ENCODE measurements at places on chromosomes 12 and 14. TPM values are rescaled to one million over a fixed set of nuclear protein-coding genes. Genes with fewer than 3 reads are reported as not detected.

DNA sequence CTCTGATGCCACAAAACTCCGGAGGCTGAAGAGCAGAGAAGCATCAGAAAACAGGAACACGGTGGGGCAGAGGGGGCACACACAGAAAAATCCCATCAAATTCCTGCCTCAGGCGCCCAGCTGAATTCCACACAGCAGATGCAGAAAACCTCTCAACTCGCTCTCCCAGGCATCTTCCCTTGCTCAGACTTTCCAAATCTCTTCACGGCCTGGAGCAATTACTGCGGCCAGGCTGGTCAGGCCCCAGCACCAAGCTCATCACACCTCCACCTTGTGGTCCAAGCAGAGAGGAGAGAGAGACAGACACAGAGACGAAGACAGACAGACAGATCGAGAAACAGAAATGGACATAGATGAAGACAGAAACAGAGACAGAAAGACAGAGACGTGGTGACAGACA, 89.0 kb downstream of the NCOR2 start:
- no peak for DNase-seq

- no peak for DNase-seq
These were observed 13.0 kb downstream of the SCNN1A start for GRCh38 chr12:6362403-6362802.

GRCh38 chr12:67413577-67413976, 144.4 kb downstream of the CAND1 start:
- no peak for DNase-seq

GRCh38 chr12:89674326-89674942, 34.2 kb downstream of the ATP2B1 start:
- DNase-seq: no peak

DNA sequence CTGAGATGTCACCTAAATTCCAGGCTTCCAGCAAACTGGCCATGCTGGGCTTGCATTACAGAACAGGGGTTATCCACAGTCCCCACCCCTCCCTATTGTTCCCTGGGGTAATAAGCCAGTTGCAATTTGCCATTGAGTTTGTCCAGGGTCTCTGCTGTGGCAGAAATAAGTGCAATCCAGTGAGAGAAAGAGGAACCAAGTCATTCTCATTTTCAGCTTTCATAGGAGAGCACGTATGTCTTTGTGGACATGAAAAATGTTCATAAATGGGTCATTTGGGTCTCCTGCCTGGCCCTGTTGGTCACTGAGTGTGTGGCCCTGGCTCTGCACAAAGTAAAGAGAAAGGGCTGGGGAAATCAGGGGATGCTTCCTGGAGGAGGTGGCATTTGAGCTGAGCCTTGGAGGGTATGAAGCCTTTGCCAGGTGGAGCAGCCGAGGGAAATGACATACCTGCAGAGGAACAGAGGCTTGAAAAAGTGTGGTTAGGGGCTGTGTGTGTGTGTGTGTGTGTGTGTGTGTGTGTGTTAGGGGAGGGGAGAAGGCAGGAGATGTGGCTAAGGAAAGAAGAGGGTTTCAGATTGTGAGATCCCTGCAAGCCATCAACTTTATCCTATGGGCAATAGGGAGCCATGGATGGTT, 29.3 kb downstream of the CMKLR1 start:
- no peak for DNase-seq

GRCh38 chr14:20723488-20723887, 22.2 kb upstream of the EDDM3A start:
- DNase-seq: no peak

GRCh38 chr14:96722736-96723135, 74.4 kb upstream of the VRK1 start:
- DNase-seq: no peak

- no peak for DNase-seq
These were observed 2.4 kb upstream of the CSRNP2 start for GRCh38 chr12:51085757-51086156.

DNA sequence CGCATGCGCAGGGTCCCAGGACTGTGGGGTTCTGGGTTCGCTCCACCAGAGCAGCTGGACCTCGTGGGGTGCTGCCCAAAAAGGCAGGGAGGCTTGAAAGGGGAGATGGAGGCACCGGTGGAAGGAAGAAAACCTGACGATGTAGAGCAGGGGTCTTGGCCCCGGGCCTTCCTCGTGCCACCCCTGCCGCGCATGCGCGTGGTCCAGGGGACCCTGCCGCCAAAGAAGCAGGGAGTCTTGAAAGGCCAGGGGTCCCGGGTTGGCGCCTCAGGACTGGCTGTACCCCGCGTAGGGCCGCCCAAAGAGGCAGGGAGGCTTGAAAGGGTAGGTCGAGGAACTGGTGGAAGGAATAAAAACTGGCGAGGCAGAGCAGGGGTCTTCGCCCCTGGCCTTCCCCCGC, 321.0 kb downstream of the ALG10 start:
- no peak for DNase-seq

DNA sequence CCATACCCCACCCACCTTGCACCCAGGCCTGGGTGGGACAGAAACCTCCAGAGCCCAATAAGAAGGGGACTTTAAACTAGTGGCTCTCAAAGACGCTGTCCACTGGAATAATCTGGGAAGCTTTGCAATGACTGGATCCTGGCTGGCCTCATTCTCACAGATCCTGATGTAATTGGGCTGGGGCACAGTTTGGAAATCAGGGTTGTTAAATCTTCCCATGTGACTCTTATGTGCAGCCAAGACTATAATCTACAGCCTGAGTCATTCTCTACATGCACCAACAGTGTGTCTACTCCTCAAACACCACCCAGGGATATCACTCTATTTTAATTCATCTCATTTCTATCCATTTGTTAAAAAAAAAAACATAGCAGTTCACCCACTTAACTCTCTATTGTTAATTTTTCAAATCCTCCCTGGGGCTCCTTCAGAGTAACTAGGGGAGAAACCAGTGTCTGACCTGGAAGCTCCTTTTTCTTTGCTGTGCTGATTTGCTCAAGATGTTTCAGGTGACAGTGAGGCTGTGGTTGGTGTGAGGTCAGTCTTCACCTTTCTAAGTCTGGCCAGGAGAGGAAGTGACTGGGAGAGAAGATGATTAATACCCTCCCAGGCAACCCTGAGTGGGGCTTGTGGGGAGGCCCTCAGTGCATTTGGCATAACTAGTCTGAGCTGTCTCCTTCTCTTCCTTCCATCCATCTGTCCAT, 211.6 kb upstream of the SFSWAP start:
- no peak for DNase-seq

DNA sequence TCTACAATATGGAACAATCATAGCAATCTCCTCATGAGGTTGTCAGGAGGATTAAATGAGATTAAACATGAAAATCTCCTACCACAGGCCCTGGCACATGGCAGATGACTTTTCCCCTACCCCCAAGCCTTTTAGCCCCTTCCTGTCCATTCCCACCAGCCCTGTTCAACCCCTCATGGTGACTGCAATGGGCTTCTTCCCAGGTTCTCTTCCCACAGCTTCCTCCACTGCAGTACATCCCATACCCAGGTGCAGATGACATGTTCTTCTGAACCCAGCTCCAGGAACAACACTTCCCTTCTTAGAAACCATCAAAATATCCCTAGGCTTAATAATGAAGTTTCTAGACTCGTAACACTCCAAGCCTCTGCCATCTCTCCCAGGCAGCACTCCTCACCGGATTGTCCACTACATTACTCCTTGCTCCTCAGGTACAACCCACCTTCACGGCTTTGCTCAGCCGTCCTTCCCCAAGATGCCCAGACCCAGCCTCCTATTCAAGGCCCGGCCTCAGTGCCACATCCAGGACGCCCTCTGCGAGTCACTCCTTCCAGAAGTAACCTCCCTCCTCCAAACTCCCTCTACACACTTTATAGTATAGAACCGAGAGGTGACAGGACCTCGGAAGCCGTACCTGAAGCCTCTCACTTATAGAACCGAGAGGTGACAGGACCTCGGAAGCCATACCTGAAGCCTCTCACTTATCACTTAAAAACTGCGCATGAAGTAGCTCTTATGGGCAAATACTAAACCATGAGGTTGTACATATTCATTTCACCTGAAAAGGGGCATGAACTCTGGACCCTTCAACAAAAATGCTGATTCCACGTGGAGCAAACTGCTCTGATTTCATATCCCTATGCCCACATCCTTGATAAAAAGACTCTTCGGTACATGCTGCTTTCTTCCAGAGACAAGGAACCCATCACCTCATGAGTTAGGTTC, 1.5 kb downstream of the CRACR2A start:
- no peak for DNase-seq

GRCh38 chr14:104556256-104557021, 23.1 kb upstream of the C14orf180 start:
- DNase-seq: no peak

DNA sequence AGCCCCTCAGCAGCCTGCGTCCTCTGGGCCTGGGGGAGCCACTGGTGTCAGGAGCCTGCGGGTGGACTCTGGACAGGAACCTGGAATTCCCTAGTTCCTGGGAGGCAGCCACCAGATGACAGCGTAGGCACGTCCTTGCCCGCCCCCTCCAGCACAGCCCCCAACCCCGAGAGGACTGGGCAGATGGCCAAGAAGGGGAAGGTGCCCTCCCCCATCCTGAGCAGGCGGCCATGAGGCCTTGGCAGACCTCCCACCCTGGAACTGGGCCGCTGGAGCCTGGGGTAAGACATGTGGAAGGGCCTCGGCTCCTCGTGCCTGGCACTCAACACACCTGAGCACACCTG, 60.4 kb upstream of the FBRSL1 start:
- peak; percentile 57 for DNase-seq

DNA sequence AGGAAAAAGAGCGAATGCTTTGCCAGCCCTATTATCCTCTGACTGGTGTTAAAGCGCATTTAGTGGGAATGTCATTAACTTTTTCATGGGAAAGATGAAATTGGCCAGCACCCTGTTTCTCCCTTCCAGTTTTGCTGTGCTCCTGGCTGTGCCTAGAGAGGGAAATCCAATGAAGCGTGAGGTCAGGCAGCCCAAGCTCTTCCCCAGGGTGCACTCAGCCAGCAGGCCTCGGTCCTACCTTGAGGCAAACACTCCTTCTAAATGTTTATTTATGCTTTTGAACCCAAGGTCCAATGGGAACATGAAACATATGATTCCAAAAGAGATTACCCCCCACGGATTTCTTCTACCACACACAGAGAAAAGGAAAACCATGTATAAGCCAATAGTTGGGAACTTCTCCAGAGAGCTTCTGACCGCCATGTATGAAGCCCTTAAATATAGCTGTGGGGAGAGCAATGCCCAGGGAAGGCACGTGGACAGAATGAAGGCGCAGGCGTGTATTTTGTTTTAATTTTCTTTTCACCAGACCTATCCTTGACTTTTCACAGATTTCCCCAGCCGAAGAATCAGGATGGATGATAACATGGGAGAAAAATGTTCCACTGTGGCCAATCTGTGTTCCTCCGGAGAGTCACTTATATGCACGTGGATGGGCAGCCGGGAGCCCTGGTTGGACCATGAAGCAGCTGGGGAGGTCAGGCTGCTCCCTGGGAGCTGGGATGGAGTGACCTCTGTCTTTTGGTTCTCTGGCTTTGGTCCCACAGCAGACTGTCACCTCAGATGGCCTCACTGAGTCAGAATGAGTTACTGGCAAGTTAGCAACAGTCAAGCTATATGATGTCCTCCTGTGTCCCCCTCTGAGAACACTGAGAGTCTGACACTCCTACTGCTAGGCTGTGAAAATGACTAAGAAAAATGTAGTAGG, 37.3 kb downstream of the GPR135 start:
- DNase-seq: no peak

DNA sequence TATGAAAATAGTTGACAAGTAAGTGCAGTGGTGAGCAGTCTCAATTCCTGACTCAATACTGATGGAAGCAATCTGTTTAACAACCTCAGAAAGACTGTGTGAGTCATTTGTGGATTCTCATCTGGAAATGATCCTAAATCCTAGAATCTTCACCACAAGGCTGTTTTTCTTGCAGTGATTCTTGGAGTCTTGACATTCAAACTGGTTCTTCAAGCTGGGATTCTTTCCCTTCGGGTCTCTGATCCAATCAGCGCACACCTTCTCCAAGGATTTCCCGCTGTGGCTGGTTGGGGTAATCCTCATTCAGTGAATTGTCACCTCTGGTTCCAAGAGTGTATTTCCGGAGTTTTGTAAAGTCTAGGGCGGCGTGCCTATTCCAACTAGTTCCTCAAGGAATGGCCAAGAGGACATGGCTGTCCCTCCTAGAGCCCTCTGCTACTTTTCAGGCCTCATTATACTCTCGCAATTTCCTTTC, 37.7 kb upstream of the FOXJ2 start:
- DNase-seq: no peak

- DNase-seq: no peak
These were observed 5.6 kb upstream of the E2F7 start for GRCh38 chr12:77070800-77071449.

GRCh38 chr12:128592220-128592744, 231.5 kb downstream of the SLC15A4 start:
- no peak for DNase-seq

DNA sequence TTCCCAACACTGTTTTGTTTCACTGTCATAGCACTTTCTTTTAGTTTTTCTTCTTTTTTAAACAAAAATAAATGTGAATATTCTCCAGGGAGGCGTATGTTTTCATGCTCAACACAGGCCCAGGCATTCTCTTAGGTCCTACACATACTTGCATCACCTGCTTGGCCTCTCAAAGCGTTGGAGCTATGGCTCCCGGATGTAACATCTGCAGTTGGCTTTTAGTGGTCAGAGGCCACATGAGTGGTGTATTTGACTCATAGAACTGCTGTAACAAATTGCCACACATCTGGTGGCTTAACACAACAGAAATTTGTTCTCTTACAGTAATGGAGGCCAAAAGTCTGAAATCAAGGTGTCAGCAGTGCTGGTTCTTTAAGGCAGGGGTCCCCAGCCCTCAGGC, 44.6 kb upstream of the VRK1 start:
- DNase-seq: no peak

DNA sequence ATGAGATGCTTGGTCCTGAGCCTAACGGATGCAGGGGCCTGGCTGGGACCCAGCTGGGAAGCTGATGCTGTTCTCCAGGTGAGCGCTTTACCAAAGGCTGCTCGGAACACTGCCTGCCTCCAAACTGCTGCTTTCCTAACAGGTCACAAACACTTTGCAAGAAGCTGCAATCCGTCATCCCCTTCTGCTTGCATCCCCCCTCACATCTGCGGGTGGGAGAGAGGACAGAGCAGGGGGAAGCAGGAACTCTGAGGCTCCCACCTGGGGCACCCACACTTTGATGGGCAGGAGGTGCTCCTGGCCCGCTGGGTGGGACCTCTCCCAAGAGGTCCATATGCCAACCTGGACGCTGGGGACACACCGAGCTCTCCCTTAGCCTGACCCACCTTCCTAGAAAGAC, 24.9 kb upstream of the PPP2R5C start:
- no peak for DNase-seq

- DNase-seq: no peak
These were observed 138.5 kb downstream of the DICER1 start for GRCh38 chr14:95018821-95019220.

- DNase-seq: no peak
These were observed 8.1 kb upstream of the RIC8B start for GRCh38 chr12:106766393-106766826.

Gene NUAK1
- total RNA-seq: 3.7 TPM

Gene LRTM2
- total RNA-seq: not detected

Gene RHEBL1
- total RNA-seq: 0.27 TPM

Gene PTPN6
- total RNA-seq: 48.1 TPM

Gene AGAP2
- total RNA-seq: 0.86 TPM

Gene ISM2
- total RNA-seq: 1.2 TPM

Gene SMCO2
- total RNA-seq: not detected

Gene TAS2R9
- not detected for total RNA-seq

Gene CCDC59
- total RNA-seq: 26.6 TPM

Gene SOAT2
- total RNA-seq: not detected

Gene PLD4
- 1.2 TPM for total RNA-seq

Gene ART4
- not detected for total RNA-seq

Data from colonic mucosa (tissue), 4 donors.